ENCODE measurements at places on chromosomes 1 and 21.
A peak's percentile ranks its signal among the peaks of the same experiment; 100 is the strongest.

GRCh38 chr1:8831340-8831739 is 13.9 kb upstream of the RERE start:
- no peak for DNase-seq

DNA sequence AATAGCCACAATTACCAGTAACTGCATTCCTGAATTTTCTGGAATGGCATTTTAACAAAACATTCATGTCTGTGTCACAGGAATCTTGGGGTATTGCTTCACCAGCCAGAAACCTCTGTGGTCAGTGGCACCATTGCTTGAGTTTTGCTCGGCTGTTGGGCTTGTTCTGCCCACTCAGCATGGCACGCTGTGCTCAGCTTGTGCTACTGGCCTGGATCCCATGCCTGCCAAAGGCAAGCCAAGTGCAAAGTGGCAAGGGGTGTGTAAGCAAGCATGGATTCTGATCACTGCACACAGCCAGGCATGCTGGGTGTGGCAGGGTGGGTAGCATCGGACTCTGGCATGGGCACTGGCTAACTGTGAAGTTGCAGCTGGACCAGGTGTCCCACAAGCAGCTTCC is 1150.9 kb downstream of the MRPL39 start:
- DNase-seq: no peak

DNA sequence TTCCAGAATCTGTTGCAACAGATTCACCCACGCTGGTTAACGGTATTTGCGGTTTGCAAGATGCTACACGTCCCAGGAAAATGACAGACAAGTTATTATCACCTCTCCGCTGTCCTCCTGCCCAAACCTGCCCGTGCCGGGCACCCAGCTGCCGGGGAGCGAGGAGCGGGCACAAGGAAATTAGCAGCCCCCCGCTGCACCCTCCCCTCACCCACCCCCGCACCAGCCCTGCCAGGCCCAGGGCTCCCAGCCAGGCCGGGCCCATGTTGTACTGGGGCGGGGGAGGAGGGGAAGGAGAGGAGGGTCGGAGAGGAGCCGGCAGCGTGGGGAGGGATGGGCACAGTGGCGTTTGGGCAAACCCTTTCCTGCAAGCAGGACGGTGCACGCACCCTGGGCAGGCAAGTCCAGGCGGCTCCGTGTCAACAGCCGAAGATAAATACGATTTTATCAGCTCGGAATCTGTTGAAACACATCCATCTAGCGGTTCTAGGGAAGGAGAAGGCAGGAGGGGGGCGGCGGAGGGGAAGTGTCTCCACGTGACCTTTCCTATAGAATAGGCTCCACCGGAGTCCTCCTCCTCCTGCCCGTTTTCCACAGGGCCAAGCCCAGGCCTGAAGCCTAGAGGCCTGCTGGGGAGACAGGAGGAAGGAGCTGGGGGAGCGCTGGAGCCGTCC is 35.1 kb upstream of the CCDC27 start:
- DNase-seq: no peak

GRCh38 chr1:48697066-48697707 is 79.5 kb downstream of the BEND5 start:
- peak; percentile 51 for DNase-seq

- DNase-seq: no peak
These were observed 181.6 kb downstream of the NEGR1 start for GRCh38 chr1:72100771-72101170.

GRCh38 chr1:43073490-43074230 is 98.4 kb downstream of the EBNA1BP2 start:
- peak; percentile 81 for DNase-seq

Measured in left hindlimb (tissue), 1 donor.